ENCODE measurements at places on chromosomes 6 and 20. TPM values are rescaled to one million over a fixed set of nuclear protein-coding genes. Genes with fewer than 3 reads are reported as not detected.
A peak's percentile ranks its signal among the peaks of the same experiment; 100 is the strongest.

The HTR1E gene
- not detected for total RNA-seq

The MAN1A1 gene
- 18.1 TPM for total RNA-seq

The YIPF3 gene
- 51.7 TPM for total RNA-seq

The RWDD1 gene
- total RNA-seq, result 30.9 TPM

The AURKA gene
- 3.8 TPM for total RNA-seq

The EPPIN gene
- total RNA-seq, result not detected

The COL11A2 gene
- 0.32 TPM for total RNA-seq

The C6orf47 gene
- total RNA-seq, result 29.3 TPM

The TFAP2D gene
- not detected for total RNA-seq

The CYB5R4 gene
- 35.7 TPM for total RNA-seq

The BTN1A1 gene
- 0.46 TPM for total RNA-seq

The AIF1 gene
- total RNA-seq, result 2.0 TPM

The MARCKS gene
- 100 TPM for total RNA-seq

The AGER gene
- 23.5 TPM for total RNA-seq

The OPN5 gene
- not detected for total RNA-seq

The PNPLA1 gene
- not detected for total RNA-seq

DNA sequence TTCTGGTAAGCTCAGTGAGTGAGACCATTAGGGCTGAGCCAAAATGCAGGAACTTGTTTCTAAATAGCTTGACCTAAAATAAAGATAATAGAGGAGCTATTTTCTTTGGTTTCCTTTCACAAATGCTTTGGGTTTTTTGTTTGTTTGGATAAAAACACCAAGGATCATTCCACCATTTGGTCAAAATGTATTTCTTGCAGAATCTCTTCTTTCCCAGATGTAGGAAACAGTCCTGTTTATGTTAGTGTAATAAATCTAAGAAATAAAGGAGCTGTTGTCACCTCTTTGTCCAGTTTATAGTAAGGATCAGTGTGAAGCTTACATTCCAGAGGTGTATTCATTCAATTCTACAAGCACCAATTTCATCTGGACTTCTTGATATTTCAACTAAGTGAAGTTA is 297.8 kb downstream of the GJA1 start:
- DNase-seq, result no peak

DNA sequence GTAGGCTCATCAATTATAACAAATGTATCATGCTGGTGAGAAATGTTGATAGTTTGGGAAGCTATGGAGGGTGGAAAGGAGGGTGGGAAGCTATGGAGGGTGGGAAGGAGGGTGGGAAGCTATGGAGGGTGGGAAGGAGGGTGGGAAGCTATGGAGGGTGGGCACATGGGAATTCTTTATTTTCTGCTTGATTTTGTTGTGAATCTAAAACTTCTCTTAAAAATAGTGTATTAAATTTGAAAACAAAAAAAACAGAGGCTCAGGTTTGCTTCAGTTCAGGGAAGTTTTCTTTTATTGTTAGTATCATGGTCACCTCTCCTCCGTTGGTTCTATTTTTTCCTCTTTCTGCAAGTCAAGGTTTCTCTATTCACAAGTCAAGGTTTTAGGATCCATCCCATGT is 106.4 kb downstream of the SOD2 start:
- DNase-seq, result no peak

DNA sequence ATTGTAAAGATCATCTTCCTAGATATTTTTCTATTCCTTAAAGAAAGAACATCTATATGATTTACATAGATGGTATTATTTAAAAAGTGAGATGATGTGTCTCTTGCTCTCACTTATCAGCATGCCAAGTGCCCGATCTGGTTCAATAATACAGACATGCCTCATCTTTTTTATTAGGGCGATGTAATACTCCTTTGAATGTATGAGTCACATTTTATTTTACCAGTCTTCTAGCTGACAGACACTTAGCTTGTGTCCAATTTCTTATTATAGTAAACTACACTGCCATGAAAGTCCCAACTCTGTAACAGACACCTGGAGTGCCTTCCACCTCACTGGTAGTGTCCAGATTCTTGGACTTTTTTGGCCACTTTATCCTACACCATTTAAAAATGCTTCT is 586.6 kb upstream of the BTBD3 start:
- DNase-seq, result no peak

- no peak for DNase-seq
Measured at GRCh38 chr6:111994791-111995190, 59.1 kb upstream of the CCN6 start.

- DNase-seq, result peak; percentile 99
Measured at GRCh38 chr20:41317546-41318270, at the start of gene ZHX3. Gene ZHX3 (minus strand): TSS chr20:41317731. CDS start chr20:41204916, 112,815 bp downstream.

DNA sequence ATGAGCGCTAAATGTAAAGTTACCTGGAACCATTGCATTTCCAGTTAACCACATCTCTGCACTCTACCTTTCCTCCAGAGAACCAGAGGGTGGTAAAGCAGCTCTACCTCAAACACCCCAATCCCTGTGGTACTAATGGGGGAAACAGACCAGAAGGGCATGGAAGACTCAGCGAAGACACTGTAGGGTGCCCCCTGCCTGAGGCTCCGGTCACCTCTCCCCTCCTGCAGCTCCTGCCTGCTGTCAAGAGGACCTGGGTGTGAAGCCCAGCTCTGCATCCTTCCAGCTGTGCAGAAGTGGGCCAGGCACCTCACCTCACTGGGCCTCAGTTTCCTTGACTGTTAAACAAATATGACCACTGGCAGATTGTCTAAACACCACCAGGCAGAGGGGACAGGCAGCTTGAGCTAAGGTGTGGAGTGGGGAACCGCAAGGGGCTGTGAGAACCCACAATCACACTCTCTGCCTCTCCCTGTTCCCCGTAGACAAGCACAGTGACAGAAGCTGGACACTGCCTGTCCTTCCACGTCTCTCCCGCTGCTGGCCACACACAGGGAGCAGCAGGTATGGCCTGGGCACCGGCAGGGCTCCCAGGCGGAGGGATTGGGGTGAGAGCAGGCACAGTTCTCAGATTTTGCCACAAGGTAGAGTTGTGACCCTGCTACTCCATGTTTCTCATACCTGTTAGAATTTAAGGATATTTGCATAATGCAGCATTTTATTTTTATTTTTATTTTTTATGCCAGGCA is 9.1 kb upstream of the BPIFA2 start:
- no peak for DNase-seq

GRCh38 chr20:3935295-3935955 is 46.2 kb downstream of the PANK2 start:
- no peak for DNase-seq

- DNase-seq, result no peak
Measured at GRCh38 chr20:5156675-5157448, 30.1 kb downstream of the CDS2 start.

DNA sequence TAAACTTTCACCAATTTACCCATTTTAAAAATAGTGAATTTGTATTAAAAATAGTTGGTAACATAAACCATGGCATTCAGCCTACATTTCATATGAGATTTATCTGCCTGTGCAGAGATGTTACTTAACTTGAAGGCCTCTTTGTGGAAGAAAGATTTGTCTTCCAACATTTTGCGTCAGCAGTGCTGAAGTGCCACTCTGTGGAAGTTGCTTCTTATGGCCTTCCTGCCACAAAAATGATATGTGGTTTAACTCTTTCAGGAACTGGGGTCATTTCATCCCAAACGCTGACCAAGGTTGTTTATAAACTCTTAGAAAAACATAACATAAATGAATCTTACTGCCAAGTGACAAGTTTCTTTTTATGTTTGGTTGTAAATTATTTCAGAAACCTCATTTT is 246.8 kb downstream of the ARID1B start:
- DNase-seq, result no peak

- DNase-seq, result no peak
Measured at GRCh38 chr20:62141397-62142251, 1.6 kb downstream of the PSMA7 start.

- DNase-seq, result no peak
Measured at GRCh38 chr20:5181958-5182357, 55.1 kb downstream of the CDS2 start.

DNA sequence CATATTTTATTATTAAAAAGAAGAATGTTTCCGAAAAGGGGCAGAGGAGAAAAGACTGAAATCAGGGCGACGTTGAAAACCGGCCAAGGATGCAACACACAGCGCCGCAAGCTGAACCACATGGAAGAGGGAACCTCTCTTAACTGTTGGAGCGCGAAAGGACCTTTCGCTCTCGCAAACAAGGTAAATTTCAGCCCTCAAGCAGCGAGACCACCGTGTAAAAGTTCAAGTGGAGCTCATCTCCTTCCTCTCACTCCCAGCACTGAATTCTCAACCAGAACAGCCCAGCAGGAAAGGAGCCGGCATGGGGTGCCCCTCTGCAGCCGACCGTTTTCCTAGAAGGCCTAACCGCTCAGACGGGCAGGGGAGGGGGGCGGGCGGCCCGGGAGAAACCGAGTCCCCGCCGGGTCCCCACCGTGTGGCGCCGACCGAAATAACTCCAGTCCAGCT is 621 bp downstream of the GPR63 start:
- DNase-seq, result no peak

DNA sequence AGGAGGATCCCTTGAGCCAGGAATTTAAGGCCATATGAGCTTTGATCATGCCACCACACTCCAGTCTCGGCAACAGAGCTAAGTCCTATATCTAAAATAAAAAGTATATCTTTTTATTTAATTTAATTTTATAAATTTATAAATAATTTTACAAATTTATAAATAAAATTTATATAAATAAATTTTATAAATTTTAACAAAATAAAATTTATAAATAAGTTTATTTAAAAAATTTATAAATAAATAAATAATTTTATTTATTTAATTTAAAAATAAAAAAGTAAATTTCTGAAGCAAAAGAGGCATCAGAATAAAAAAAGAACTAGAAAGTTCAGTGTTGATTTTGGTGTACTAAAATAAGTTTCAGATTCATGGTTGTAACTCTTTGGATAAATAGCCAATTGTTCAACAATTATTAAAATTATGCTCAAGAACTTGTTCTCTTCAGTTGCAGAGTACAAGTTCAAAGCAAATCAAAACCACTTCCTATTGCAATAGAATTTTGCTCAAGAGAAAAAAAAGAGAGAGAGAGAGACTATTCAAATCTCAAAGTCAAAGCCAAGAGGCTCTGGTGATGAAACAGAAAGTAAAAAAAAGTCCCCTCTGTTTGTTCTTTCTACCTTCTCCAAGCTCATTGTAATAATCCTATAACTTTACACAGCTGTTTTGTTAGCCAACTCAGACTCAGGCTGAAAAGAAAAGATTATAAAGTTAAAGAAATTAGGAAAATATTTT is 547.5 kb upstream of the ADGRB3 start:
- no peak for DNase-seq

DNA sequence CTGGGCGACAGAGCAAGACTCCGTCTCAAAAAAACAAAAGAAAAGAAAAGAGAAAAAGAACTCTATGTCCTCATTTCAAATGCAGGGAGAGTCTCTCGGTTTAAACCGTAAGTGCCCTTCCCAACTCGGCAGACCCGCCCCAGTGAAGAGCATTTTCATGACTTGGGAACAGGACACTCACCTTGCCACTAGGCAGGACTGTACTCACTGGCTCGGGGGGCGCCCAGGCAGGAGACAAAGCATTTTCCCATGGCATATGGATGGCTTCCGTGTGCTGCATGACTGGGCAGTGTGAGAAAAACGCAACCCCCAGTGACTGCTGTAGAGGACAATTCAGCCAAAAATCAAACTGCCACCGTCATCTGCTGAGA is 23.7 kb upstream of the MRGBP start:
- DNase-seq, result no peak

GRCh38 chr6:97312241-97312640 is 29.2 kb upstream of the MMS22L start:
- no peak for DNase-seq

DNA sequence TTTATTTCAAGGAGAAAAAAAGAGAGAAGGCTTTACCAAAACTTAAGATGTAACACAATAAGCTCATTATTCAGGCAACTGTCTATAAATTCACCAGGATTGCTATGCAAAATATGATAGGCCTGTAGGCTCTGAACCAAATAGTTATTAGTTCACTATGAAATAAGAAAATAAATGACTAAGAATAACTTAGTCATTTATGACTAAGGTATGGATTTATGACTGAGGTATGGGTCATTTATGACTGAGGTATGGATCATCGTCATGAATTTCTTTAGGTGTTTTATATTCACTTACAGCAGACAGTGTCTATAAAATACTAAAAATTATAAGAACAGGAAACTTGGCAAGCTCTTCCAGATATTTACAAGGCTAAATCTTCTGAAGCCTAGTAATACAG is 52.1 kb upstream of the SNX9 start:
- DNase-seq, result no peak

DNA sequence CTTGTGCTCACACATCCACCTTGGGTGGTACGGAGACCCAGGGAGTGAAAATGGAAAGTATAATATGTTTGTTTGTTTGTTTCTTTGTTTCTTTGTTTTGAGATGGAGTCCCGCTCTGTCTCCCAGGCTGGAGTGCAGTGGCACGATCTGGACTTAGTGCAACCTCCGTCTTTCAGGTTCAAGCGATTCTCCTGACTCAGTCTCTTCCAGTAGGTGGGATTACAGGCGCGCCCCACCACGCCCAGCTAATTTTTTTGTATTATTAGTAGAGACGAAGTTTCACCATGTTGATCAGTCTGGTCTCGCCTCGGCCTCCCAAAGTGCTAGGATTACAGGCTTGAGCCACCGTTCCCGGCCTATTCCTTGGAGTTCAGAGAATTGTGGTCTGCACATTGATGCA is 115.4 kb downstream of the TRIM27 start:
- DNase-seq, result no peak

DNA sequence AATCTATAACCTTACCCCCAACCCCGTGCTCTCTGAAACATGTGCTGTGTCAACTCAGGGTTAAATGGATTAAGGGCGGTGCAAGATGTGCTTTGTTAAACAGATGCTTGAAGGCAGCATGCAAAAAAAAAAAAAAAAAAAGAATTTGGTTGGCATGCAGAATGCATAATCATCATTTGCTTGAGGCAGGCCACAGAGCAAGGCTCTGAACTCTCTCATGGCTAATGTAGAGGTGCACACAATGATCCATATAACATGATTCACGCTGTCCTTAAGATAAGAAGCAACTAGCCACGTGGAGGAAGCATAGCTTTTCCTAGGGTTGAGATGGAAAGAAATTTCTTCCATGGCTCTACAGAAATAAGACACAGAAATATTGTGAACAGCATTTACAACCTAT is 27.6 kb upstream of the RPN2 start:
- no peak for DNase-seq

DNA sequence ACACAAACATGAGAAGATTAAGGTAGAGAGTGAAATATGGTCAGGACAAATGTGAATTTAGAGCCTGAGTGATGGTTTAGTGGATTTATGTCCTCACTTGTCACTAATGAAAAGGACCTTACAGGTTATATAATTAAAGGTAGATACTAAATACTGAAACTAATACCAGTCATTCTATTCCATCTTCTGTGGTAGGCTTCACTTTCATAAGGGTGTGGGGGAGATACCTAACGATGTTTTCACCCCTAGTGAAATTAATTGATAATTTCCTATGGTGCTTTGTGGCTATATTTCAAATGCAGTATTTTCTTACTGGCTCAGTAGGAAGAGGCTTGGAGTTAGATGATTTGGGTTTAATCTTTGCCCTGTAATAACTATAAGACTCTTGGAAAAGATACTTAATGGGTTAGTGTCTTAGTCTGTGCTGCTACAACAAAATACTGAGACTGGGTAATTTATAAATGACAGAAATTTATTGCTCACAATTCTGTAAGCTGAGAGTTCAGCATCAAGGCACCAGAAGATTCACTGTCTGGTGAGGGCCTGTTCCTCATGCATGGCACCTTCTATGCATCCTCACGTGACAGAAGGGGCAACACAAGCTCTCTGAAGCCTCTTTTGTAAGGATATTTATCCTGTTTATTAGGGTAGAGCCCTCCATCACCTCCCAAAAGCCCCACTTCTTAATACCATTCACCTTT is 21.3 kb downstream of the RNF217 start:
- DNase-seq, result no peak

- no peak for DNase-seq
Measured at GRCh38 chr6:154169193-154169847, 130.3 kb downstream of the OPRM1 start.
